Dermis blood vessel endothelial cell (primary cell): ENCODE measurements at places on chromosomes 6 and 20. TPM values are rescaled to one million over a fixed set of nuclear protein-coding genes. Genes with fewer than 3 reads are reported as not detected.

The GGTLC1 gene
- not detected in 2 replicates for total RNA-seq

DNA sequence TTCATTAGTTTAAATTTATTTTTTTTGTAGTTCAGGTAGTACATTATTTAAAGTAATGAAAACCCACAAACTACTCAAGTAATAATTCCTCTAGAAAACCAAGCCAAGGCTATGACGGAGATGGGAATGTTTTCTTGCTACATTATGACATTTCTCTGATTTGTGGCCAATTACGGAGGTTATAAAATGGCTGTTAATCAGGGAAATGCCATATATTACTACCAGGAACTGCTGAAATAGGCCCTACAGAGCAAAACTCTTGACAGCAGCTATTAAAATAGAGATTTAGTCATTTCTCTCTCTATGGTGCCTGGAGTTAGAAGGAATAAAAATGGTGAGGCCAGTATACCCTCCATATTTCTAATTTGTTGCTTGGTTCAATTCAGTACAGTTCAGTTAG, 280.0 kb downstream of the ARHGAP18 start:
- DNase-seq: no peak

GRCh38 chr6:6932968-6933367, 174.8 kb upstream of the RREB1 start:
- DNase-seq: no peak

- DNase-seq: no peak
Observed at GRCh38 chr20:924639-925038, 8.5 kb upstream of the ANGPT4 start.

GRCh38 chr6:104322841-104323240, 536.9 kb downstream of the HACE1 start:
- DNase-seq: no peak

DNA sequence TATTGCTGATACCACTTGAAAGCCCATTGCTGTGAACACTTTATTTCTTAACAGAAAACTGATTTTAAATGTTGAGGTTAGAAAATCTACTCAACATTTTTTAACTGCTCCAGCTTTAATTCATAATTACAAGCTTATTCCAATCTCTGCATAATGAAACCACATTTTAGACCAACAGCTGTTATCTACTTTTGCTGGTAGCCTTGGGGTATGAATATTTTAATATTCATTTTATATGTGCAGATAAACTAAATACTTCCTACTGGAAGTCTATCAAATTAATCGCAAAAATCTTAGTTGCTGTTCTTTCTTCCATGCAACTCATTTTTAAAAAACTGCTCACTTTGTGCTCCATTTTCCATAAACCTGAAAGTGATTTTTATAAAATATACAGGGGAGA, 189.3 kb upstream of the SLC35B3 start:
- DNase-seq: no peak
